ENCODE measurements at places on chromosomes 11 and 22.

GRCh38 chr11:94948070-94948617 lies 25.2 kb downstream of the CWC15 start:
- DNase-seq, result no peak

- DNase-seq, result no peak
Measured at GRCh38 chr22:27663812-27664211, 137.7 kb downstream of the MN1 start.

DNA sequence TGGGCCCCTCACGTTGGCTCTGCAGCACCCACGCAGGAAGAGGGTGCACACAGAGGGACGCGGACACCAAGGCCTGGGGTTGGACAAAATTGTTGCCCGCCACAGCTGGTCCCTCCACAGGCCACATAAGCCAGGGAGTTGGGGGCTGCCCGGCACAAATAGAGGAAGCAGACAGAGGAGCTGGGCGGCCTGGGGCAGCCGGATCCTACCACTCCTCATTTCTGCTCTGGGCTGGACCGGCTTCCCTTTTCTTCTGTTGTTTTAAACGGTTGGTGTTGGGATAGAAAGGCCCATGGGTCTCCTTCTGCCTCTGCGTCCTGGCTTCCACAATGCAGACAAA lies 36.4 kb upstream of the LINC01488 start:
- DNase-seq, result no peak

GRCh38 chr11:94583213-94583865 lies 16.2 kb downstream of the PIWIL4 start:
- no peak for DNase-seq

DNA sequence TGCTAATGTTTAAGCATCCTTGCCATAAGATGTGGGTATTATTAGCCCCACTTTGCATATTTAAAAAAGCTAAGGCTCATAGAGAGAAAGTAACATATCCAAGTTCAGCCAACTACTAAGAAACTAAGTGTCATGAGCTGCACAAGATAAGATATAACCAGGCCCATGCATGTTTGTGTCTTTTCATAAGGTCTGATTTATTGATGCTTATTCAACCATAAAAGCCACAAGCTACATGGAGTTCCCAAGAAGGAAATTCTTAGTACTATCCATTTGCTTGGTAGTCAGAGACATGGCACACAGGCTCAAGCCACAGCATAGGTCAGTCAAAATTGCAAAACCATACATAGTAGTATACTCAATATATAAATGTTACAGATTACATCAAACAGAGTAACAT lies 488.5 kb downstream of the SOX6 start:
- DNase-seq, result no peak

GRCh38 chr22:32574958-32575910 lies 100.6 kb downstream of the FBXO7 start:
- no peak for DNase-seq
